Naive thymus-derived CD4-positive, alpha-beta T cell (primary cell): ENCODE measurements at places on chromosomes 2 and 18. TPM values are rescaled to one million over a fixed set of nuclear protein-coding genes. Genes with fewer than 3 reads are reported as not detected.
A peak's percentile ranks its signal among the peaks of the same experiment; 100 is the strongest.

Gene ANKRD36
- total RNA-seq: 51.5 TPM

Gene MARCHF4
- not detected for total RNA-seq

Gene CD8B2
- total RNA-seq: not detected

Gene TSPYL6
- total RNA-seq: not detected

Gene BOLA3
- total RNA-seq: 12.0 TPM

Gene TMEM17
- not detected for total RNA-seq

Gene IL36A
- total RNA-seq: 0.44 TPM

Gene ZBTB7C
- total RNA-seq: not detected

Gene MC5R
- total RNA-seq: not detected

Gene C2orf92
- total RNA-seq: 10.7 TPM

DNA sequence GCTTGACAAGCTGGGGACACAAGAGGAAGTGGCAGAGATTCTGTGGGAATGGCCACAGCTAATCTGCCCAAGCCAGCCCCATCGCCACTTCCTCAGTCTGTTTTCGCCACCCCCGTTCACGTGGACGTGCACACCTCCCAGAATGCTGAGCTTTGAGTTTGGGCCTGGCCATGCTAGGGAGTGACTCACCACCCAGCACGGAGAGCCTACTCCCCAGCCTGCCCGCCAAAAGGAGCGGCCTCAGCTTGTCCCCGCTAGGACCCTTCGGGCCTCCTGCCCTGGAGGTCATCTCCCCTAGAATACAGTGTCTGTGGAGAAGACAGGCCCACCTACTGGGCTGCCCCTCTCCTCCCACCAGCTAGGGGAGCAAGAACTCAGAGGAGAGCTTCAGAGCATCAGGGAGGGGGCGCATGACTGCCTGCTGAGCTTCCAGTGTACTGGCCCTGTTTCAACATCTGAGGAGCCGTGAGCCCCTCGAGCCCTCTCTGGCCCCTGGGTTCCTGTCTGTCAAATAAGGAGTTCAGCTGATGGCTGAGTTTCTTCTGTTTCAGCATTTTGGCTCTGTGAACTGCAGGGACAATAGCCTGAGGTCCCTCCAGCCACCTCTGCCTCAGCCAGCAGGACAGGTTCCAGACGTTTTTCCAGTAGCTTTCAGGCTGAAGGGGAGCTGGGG, 5.1 kb downstream of the SLC35F6 start:
- H3K27ac ChIP-seq: peak overlapping the region; percentile 10
- peaks cover 6% of the 10 kb centered on the region for H3K36me3 ChIP-seq
- peaks cover 33% of the 10 kb centered on the region for H3K4me1 ChIP-seq
- DNase-seq: no peak

- DNase-seq: no peak
- no peaks in the 10 kb centered on the region for H3K4me1 ChIP-seq
- no peak overlapping the region for H3K27ac ChIP-seq
- no peak overlapping the region for H3K4me3 ChIP-seq
- no peaks in the 10 kb centered on the region for H3K27me3 ChIP-seq
Measured at GRCh38 chr2:179612108-179612507, 249.3 kb downstream of the ZNF385B start.

GRCh38 chr2:6554466-6554865, 311.2 kb downstream of the CMPK2 start:
- no peaks in the 10 kb centered on the region for H3K36me3 ChIP-seq
- H3K27ac ChIP-seq: no peak overlapping the region
- DNase-seq: no peak
- no peaks in the 10 kb centered on the region for H3K4me1 ChIP-seq

DNA sequence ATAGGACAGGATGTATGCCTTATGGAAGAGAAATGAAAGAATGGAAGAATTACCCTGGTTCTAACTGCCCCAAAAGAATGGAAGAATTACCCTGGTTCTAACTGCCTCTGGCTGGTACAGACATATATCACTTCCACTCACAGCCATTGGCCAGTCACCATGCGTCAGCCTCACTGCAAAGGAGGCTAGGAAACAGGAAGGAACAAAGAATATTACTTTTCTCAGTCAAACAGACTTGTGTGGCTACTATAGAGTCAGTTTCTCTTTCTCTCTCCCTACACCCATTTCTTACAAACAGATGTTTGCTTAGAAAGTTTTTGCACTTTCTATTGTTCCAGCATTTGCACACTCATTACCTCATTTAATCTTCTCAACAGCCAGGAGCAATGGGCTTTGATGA, 1111.1 kb upstream of the KLHL29 start:
- no peaks in the 10 kb centered on the region for H3K27me3 ChIP-seq
- no peak overlapping the region for H3K27ac ChIP-seq
- H3K4me3 ChIP-seq: no peak overlapping the region
- DNase-seq: no peak
- no peaks in the 10 kb centered on the region for H3K4me1 ChIP-seq

- DNase-seq: no peak
- H3K27me3 ChIP-seq: no peaks in the 10 kb centered on the region
- no peak overlapping the region for H3K4me3 ChIP-seq
- H3K36me3 ChIP-seq: no peaks in the 10 kb centered on the region
- H3K4me1 ChIP-seq: no peaks in the 10 kb centered on the region
Measured at GRCh38 chr2:229081411-229081810, 189.7 kb downstream of the PID1 start.

DNA sequence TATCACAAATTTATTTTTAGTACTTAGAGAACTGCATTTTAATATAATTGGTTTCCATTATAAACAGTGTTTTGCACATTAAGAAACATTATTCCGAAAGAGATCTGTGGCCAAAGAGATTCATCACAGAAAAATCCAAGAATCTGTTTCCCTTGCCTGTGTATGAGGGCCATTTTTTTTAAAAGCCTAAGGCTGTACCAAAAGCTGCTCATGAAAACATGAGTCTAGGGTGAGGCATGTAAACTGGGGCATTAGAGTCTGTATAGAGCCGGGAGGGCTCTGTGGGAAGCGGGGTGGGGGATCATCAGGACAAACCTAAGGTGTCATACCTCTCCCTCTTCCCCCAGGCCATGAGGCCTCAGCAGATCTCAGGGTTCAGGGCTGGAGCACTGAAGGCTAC, 223.8 kb downstream of the FBXO15 start:
- no peak overlapping the region for H3K27ac ChIP-seq
- H3K27me3 ChIP-seq: no peaks in the 10 kb centered on the region
- H3K36me3 ChIP-seq: no peaks in the 10 kb centered on the region
- H3K4me1 ChIP-seq: no peaks in the 10 kb centered on the region
- no peak for DNase-seq

DNA sequence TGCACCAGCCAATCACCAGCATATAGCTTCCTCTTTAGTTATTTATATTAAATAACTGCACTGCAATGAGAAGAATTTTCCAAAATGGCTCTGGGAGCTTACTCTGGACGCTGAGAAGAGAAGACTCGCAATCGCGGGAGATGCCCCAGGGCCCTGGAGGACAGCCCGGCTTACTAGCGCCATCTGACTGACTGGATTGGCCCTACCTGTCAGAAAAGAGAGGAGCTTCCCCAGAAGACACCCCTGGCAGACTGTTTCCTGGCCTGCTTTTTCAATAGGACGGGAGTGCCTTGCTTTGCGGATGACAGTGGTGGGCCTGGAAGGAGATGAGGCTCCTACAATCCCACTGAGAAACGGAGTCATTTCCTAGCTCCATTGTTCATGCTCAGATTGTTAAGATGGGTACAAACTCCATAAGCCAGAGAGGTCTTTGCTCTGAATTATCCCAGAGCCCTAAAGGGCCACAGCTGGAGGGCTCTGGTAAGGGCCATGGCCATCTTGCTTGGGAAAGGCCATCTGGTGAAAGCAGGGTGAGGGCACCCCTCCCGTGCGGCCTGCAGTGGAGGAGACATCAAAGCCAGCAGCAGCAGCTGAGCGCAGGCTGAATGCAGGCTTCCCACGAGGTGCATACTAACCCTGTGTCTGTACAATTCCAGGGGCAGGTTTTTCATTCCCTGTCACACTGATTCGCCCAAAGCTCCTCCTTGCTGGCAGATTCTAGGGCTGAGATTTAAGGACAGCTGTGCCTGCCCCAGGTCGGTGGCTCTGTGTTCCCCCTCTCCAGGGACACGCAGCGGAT, 92.1 kb downstream of the GALR1 start:
- H3K4me3 ChIP-seq: no peak overlapping the region
- no peaks in the 10 kb centered on the region for H3K4me1 ChIP-seq
- no peaks in the 10 kb centered on the region for H3K27me3 ChIP-seq
- no peak overlapping the region for H3K27ac ChIP-seq

DNA sequence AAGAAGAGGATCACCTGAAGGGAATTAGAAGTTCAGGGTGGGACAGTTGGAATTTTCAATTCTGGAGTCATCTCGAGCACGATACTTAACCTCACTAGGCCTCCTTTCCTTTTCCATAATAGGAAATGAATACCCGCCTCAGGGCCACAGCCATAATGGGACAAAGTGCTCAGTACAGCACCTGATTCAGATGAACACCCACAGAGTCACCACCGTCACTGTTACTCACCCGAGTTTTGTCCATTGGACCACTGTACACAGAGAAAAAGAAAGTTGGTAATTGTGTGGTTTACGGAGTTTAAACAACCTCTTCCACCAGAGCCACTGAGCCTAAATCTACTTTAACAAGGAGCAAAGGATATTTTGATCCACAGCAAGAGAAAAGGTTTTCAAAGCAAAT, 122.0 kb upstream of the NDUFV2 start:
- DNase-seq: no peak
- H3K4me1 ChIP-seq: no peaks in the 10 kb centered on the region
- H3K36me3 ChIP-seq: no peaks in the 10 kb centered on the region
- H3K4me3 ChIP-seq: no peak overlapping the region
- H3K27ac ChIP-seq: no peak overlapping the region

DNA sequence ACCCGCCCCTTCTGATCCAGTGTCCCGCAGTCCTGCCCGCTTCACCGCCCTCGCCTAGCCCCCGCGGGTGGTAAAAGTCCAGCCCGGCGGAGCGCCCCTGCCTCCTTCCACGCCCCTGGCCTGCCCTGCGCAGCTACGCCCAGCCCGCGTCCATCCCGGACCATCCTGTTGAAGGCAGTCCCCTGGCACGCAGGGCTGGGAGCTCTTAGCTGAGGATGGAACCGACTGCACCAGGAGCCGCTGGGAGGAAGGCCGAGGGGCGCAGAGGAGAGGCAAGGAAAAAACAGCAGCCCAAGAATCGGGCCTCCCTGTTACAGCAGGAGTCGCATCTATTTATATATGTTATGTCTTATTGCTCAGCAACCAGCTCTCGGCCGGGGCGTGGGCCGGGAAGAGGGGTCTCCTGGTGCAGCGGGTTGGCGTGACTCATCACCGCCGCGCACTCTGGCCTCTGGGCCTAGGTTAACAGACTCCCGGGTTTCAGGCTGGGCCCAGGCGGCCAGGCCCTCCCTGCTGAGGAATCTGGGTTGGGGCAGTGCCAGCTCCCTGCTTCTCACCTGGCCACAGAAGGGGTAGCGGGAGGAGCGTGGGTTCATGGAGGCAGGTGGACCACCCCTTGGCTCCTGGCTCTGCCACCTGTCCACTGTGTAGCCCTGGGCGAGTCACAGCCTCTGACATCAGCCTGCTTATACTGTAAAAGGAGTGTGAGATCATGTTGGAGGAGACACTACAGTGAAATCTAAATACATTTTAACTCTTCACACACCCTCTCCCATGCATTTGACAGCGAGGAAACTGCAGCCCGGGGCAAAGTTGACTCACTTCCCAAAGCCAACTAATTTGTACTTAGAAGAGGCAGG, 13.4 kb upstream of the MAP3K2 start:
- no peaks in the 10 kb centered on the region for H3K36me3 ChIP-seq
- no peak overlapping the region for H3K27ac ChIP-seq
- H3K27me3 ChIP-seq: no peaks in the 10 kb centered on the region
- H3K4me1 ChIP-seq: no peaks in the 10 kb centered on the region
- H3K4me3 ChIP-seq: no peak overlapping the region

DNA sequence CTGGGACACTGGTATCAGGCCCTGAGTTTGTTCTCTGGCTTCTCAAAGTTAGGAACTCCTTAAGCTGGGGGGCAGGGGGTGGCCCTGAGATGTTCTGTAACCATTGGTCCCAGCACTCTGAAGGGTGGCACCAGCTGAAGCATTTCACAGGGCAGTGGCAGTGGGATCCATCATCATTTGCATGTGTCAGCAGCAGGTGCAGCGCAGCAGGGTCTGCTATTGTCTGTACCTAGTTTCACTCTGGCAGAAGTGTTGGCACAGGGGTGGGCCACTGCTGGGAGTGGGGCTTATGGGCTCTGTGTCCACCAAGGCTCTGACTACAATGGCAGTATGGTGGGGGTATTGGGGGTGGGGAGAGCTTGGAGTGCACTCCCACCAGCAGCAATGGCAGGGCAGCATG, 460.4 kb upstream of the ZNF804A start:
- no peak overlapping the region for H3K4me3 ChIP-seq
- no peaks in the 10 kb centered on the region for H3K36me3 ChIP-seq
- no peak overlapping the region for H3K27ac ChIP-seq
- no peak for DNase-seq
- no peaks in the 10 kb centered on the region for H3K27me3 ChIP-seq

DNA sequence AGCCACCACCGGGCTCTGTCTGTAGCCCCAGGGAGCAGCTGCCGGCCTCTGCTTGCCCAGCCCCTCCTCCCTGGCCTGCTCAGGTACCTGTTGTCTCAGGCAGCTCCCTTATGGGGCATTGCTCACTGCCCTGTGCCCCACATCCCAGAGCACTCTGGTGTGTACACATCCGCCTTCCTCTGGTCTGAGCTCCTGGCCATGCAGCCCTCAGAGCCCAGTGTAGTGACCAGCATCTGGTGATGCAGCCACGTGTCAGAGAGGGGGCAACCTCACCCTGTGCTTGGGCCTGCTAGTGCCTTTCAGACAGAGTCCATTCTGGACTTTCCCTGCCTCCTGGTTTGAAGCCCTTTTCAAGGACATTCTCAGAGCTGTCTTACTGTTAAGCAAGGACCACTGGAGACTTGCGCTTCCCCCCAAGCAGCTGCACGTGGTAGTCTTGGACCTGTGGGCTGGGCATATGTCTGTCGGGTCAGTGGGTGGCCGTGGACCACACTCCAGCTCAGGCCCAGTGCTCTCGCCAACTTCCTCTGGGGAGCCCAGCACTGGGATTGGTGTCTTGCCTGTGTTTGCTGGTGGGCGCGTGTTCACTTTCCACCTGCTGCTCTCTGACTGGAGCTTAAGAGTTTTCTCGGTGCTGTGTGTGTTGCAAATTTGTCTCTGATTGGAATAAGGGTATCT, 30.7 kb downstream of the DGKD start:
- DNase-seq: no peak
- H3K4me3 ChIP-seq: no peak overlapping the region
- peaks cover 16% of the 10 kb centered on the region for H3K36me3 ChIP-seq

GRCh38 chr18:6078877-6079276, 183.6 kb upstream of the TMEM200C start:
- no peaks in the 10 kb centered on the region for H3K4me1 ChIP-seq
- no peak overlapping the region for H3K4me3 ChIP-seq
- no peak overlapping the region for H3K27ac ChIP-seq
- H3K36me3 ChIP-seq: no peaks in the 10 kb centered on the region
- DNase-seq: no peak

GRCh38 chr2:26578581-26578980, 62.6 kb downstream of the CIB4 start:
- no peaks in the 10 kb centered on the region for H3K4me1 ChIP-seq
- H3K36me3 ChIP-seq: no peaks in the 10 kb centered on the region
- no peak for DNase-seq
- no peaks in the 10 kb centered on the region for H3K27me3 ChIP-seq
- H3K4me3 ChIP-seq: no peak overlapping the region
